Activated CD4-positive, alpha-beta T cell treated with anti-CD3 and anti-CD28 coated beads for 36 hours (primary cell): ENCODE measurements at places on chromosomes 3 and 15. TPM values are rescaled to one million over a fixed set of nuclear protein-coding genes. Genes with fewer than 3 reads are reported as not detected.

DNA sequence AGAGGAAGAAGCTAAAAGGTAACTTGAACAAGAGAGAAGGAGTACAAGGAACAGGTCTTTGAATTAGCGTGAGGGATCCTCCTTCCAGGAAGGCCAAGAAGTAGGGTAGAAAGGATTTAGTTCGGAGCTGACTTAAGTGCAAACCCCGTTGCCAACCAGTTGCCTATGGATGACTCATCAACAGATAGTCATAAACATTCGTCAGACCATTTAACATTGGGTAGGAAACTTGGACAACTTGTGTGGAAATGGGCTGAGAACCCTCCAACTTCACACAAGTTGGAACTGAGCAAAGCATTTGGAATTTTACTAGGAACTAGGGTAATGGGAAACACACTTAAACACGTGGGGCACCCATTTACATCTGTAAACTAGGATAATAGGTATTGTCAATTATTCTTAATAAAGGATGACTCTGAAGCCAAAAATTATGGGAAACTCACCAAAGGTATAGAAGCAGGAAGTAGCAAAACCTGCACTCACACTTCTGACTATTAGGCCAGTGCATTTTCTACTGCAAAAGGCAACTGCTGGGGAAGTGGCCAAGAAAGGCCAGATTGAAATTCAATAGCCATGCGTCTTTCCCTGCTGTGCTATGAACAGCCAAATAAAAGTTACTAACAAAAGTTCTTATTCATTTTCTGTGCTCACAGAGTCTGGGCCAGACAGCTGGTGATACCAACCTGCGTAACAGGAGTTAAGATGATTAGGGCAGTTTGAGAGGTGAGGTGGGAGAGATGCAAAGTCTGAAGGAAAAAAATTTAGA is 174.5 kb upstream of the TMC3 start:
- H3K36me3 ChIP-seq = no peaks in the 10 kb centered on the region
- H3K27me3 ChIP-seq = peaks cover 3% of the 10 kb centered on the region
- no peak overlapping the region for H3K4me3 ChIP-seq
- H3K27ac ChIP-seq = no peak overlapping the region

Gene AHSG
- not detected for total RNA-seq

DNA sequence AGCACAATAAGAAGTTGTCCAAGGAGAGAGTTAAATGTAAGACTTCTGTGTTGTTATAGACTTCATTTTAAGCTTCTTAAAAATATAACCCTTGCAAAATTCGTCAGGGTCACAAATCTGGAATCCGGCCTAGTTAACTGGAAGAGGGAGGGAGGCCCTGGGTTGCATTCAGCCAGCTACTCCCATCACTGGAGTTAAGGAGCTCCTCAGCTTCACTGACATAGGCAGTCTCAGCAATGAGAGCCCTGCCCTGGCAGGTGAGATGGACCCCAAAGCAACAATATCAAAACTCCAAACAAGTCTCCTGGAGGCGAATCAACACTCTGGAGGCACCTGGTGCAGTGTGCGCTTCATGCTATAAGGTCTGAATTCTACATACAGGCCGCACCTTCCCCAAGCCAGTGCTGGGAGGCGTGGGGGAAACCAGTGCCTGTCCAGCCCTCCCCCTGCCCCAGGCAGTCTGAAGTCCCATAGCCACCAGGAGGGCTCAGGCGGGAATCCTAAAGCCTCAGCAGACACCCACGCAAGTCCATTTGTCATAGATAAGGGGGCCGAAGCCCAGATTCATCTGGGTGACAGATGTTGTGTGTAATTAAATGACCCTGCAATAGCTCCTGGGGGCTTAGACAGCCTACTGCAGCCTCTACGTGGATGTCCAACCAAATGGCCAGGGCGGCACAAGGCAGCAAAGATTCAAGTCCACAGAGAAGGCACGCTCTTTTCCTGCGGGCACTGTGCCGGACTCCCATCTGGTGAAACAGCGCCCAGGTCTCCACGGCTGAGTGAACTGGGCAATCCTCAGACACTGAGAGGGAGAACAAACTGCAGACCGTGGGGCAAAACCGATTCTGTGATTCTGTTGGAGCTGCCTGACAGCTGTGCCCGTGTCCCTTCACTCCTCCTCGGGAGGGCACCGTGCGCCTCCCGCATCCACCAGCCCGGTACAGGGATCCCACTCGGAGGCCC is 64.9 kb downstream of the ATP10A start:
- peak overlapping the region; percentile 55 for H3K27ac ChIP-seq
- peaks cover 47% of the 10 kb centered on the region for H3K4me1 ChIP-seq
- H3K36me3 ChIP-seq = peaks cover 2% of the 10 kb centered on the region
- no peak for DNase-seq

Gene TMEM42
- total RNA-seq = 7.6 TPM

Gene DUOXA1
- 0.19 TPM for total RNA-seq

DNA sequence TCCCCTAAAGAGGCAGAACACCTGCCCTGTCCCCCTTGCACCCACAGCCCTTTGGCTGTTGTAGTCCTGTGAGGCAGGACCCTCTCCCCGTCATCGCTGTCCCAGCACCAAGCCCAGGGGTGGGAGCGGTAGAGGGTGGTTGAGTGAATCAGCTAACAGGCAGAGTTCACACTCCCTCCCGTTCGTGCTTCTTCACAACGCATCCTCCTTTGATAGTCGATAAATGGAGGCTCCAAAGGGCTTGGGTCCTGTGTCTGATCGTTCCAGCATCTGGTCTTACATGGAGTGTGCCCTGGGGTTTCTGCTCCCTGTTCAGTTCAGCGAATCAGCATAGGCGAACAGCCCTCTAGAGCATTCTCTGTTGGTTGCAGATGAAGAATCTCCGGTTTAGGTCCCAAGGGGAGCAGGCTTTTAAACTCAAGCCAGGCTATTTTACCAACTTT is 820 bp upstream of the HMCES start:
- H3K4me3 ChIP-seq = peak overlapping the region; percentile 89
- peaks cover 49% of the 10 kb centered on the region for H3K4me1 ChIP-seq
- peak overlapping the region; percentile 90 for H3K27ac ChIP-seq
- no peaks in the 10 kb centered on the region for H3K27me3 ChIP-seq

DNA sequence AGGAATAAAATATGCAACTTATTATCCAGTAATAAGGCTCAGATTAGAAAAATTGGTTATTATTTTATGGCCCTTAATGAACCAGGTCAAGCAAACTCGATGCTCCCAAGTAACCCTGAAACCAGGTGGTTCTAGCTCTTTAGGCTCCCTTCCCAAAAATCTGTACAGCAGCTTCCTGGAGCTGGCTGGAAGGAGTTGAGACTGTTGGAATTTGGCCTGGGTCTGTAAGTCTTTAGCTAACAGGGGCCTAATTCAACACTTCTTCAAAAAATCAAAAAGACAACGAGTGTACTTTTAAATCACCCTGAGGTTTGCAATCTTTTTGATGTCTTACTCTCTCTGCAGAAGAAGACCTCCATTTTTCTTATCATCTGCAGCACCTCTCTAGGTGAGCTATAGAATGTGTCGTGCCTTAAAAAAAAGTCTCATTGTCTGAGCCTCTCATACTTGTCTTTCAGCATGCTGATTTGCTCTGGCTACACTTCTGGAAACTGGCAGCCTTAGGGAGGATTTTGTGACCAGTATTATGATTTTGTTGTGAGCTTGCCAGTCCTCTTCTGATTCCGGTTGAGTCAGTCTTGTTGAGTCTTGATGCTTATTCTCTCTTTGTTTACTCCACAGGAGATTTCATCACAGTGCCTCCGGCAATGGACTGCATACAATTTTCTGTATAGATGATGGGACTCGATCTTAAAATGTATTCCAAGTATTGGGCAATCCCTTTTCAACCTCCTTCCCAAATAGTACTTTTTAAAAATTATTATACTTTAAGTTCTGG is 235.0 kb upstream of the KBTBD8 start:
- H3K4me1 ChIP-seq = no peaks in the 10 kb centered on the region
- DNase-seq = no peak

Gene FOXB1
- 0.53 TPM for total RNA-seq

Gene CMTM7
- total RNA-seq = 67.0 TPM

DNA sequence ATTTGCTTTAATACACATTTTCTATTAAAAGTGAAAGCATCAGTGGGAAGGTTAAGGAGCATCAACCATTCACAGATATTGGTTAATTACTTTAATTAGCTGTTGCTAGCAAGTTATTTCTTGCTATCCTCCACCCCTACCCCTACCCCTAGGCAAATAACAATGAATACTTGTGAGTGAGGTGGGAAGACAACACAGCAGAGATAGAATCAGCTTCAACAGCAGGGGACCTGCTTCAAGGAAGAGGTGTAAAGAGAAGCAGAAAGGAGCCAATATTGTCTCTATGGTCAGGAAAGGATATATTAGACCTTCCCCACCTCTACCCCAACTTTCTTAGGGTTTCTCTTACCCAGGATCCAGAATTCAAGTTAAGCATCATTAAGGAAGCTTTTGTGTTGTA is 149.4 kb downstream of the SNRK start:
- H3K4me1 ChIP-seq = peaks cover 2% of the 10 kb centered on the region
- DNase-seq = no peak
- no peak overlapping the region for H3K27ac ChIP-seq

DNA sequence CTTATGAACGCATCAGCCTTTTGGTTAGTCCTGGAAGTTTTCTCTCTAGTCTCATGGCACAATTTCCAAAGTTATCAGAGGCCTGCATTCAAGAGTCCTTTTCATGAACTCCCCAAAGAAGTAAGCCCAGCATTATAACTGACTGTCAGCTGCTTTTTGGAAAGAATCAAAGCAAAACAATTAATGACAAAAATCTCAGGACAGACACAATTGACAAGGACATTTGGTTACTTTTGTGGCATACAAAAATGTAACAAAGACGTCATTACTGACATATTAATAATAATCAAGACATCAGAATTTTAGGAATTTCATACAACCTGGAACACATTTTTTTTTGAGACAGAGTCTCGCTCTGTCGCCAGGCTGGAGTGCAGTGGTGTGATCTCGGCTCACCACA is 21.2 kb downstream of the KATNBL1 start:
- H3K27me3 ChIP-seq = no peaks in the 10 kb centered on the region
- peaks cover 2% of the 10 kb centered on the region for H3K4me1 ChIP-seq
- no peak overlapping the region for H3K27ac ChIP-seq

- peak overlapping the region; percentile 63 for H3K4me3 ChIP-seq
- H3K36me3 ChIP-seq = peaks cover 10% of the 10 kb centered on the region
- DNase-seq = no peak
- no peaks in the 10 kb centered on the region for H3K27me3 ChIP-seq
These were observed 28.5 kb downstream of the SLC6A6 start for GRCh38 chr3:14430706-14431451.

Gene EFCC1
- 0.39 TPM for total RNA-seq

GRCh38 chr3:173465898-173466678 is 68.5 kb downstream of the NLGN1 start:
- no peaks in the 10 kb centered on the region for H3K4me1 ChIP-seq
- H3K27ac ChIP-seq = no peak overlapping the region
- no peak overlapping the region for H3K4me3 ChIP-seq
- no peaks in the 10 kb centered on the region for H3K36me3 ChIP-seq
- H3K27me3 ChIP-seq = no peaks in the 10 kb centered on the region

DNA sequence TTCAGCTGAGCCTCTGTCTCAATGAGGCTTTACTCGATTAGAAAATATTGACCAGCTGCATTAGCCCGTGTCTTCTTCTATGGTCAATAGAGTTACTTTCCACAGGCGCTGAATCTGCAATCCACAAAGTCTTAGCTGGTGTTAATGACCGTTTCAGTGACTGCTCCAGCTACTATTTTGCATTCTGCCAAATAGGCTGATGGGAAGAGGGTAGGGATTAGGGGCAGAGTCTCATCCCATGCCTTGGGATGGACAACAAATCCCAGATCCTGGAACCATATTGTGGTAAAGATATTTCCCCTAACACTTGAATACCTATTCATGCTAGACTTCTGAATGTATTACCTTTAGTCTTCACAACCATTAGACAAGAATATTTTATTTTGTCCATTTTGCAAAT is 29.5 kb upstream of the MAGI1 start:
- H3K4me1 ChIP-seq = no peaks in the 10 kb centered on the region
- DNase-seq = no peak
- no peak overlapping the region for H3K4me3 ChIP-seq
- H3K27ac ChIP-seq = no peak overlapping the region
- H3K36me3 ChIP-seq = peaks cover 2% of the 10 kb centered on the region

DNA sequence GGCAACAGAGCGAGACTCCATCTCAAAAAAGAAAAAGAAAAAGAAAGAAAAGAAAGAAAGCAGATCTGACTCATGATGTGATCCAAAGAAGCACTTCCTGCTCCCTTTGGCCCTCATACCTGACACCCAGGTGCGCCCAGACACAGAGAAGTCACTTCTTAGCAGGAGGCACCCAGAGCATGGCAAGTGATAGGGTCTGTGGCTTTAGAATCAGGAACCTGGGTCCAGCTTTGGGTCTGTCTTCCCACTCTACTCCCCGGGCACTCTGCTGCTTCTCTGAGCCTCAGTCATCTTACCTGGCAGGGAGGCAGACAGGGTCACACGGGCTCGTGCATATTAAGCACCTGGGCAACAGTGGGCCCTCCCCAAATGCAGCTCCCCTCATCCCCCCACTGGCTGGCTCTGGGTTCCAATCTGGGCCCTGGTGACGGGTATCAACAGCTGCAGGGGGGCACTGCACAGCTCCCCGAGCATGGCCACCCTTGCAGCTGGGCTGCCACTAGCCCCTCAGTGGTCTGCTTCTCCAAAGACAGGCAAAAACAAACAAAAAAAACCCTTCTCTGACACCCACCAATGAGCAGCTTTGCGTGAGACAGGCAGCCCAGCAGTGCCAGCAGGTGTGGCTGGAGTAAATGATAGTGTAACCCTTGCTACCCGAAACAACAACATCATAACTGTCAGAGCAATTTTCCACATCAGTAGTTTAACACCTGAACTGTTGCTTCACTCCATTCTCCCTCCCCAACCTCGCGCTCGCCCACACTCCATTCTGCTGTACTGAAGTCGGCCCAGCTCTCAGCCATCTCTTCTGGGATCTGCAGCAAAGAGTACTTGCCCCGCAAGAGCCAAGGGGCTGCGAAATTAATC is 99.8 kb downstream of the MEGF11 start:
- no peaks in the 10 kb centered on the region for H3K4me1 ChIP-seq
- DNase-seq = no peak
- H3K27ac ChIP-seq = no peak overlapping the region
- H3K36me3 ChIP-seq = no peaks in the 10 kb centered on the region
- no peak overlapping the region for H3K4me3 ChIP-seq

GRCh38 chr15:63169788-63170187 is 12.5 kb upstream of the RPS27L start:
- peaks cover 4% of the 10 kb centered on the region for H3K4me1 ChIP-seq
- no peak overlapping the region for H3K4me3 ChIP-seq
- no peaks in the 10 kb centered on the region for H3K27me3 ChIP-seq
- H3K36me3 ChIP-seq = no peaks in the 10 kb centered on the region

DNA sequence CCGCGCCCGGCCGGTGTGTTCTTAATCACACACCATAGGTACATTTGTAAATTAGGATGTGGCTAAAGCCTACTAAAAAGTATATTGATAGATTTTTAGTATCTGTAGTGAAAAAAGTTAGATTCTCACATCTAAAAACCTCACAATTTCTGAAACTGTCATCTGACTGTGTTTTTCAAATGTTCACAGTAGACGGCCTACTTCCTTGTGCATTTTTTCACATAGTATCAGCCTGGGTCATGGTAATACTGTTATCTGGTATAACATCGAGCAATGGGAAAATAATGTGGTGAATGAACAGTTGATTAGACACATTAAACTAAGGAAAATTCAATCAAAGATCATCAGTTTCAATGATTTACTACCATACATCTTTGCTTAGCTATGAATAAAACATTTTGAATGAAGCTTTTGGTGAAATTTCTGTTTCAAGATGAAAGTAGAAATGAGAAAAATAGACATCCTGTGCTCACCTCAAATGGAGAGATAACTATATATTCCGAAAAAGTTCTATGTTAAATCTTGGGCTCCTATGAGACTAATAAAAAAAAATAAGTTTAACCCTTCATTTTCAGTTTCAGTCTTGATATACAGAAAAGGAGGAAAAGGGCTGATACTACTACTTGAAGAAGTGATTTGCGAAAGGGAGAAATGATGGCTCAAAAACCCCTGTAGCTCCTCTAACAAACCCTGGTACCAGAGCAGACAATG is 262.7 kb downstream of the ZBTB20 start:
- H3K27ac ChIP-seq = no peak overlapping the region
- peaks cover 8% of the 10 kb centered on the region for H3K4me1 ChIP-seq
- no peak overlapping the region for H3K4me3 ChIP-seq
- no peaks in the 10 kb centered on the region for H3K27me3 ChIP-seq
